ENCODE measurements at places on chromosomes 7 and 10.
A peak's percentile ranks its signal among the peaks of the same experiment; 100 is the strongest.

DNA sequence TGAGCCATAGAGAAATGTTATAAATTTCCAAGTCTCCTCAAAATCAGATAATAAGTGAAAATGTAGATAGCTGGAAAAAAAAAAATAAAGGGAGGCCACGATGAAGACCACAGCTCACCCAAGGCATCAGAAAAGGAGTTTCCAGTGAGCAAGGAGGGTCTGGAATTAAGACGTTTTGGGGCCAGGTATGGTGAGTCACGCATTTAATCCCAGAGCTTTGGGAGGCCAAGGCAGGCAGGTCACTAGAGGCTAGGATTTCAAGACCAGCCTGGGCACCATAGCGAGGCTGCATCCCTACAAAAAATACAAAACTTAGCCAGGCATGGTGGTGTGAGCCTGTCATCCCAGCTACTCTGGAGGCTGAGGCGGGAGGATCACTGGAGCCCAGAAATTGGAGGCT, 65.5 kb downstream of the ASB13 start:
- DNase-seq: no peak

- DNase-seq: no peak
Measured at GRCh38 chr7:90597563-90598253, 1.6 kb downstream of the CDK14 start.

GRCh38 chr10:110863956-110864355, 7.8 kb upstream of the PDCD4 start:
- no peak for DNase-seq

DNA sequence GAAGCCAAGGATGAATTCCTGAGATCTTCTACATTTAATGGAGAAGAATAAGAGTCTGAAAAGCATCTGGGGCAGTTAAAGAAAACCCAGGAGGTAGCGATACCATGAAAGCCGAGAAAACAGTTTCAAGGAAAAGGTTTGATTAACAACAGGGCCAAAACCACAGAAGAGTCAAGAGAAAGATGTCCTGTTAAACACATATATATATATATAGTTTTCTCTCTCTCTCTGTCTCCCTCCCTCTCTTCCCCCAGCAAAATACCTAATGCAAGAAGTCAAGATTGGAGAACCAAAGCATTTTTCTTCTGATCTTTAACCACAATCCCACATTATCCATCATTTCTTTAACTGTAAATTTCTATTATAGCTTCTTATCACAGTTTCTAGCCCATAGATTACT, 261.4 kb downstream of the SNX13 start:
- DNase-seq: no peak

- DNase-seq: no peak
Measured at GRCh38 chr7:116998567-116999175, 45.4 kb downstream of the ST7 start.

GRCh38 chr10:131617113-131617858, 283.5 kb upstream of the PPP2R2D start:
- no peak for DNase-seq

GRCh38 chr7:12570534-12571461, at the start of gene SCIN:
Gene SCIN, plus strand, starts transcription at chr7:12570720. Its CDS starts 67 bp downstream, at chr7:12570787.
- DNase-seq: peak; percentile 70

- DNase-seq: no peak
Measured at GRCh38 chr10:76333326-76333725, 901.9 kb downstream of the LRMDA start.

DNA sequence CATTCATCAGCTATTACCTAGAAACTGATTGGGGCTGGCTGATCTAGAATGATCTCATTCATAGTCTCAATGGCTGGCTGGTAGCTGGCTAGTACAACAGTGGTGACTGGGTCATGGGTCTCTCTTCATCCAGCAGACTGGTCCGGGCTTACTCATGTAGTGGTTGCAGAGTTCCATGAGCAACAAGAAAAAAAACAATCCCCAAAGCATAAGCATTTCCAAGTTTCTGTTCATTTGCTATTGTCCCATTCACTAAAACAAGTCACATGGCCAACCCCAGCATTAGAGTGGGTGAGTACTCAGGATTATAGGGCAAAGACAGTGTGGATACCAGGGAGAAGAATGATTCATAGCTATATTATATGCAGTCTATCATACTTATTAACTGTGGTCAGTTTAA, 85.2 kb upstream of the SEMA3C start:
- no peak for DNase-seq

GRCh38 chr7:46071076-46071475, 150.0 kb upstream of the IGFBP3 start:
- no peak for DNase-seq

- DNase-seq: no peak
Measured at GRCh38 chr10:20254078-20254477, 437.8 kb downstream of the PLXDC2 start.

DNA sequence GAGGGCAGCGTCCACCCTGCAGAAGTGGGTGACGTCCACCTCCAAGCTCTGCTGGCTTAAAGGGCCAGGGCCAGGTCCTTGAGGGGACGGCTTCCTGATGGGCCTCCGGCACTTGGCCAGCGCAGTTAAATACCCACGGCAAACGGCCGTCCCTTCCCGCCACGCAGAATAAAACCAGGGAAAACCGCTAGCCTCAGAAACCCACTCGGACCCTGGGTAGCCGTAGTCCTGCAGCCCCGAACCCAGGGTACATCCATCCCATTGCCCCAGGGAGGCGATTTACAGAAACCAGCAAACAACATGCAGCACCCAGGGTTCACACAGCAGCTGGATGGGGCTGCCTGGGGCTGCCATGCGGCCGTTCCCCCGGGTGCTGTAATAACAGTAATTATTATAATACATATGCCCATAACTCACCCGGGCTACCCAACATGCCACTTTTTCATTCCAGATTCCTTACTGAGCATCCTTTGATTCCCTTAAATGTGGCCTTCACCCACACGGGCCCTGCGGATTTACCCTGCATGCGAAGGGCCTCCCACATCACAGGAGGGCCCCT, 81.5 kb upstream of the PDGFA start:
- DNase-seq: no peak

GRCh38 chr7:91941450-91941849, 788 bp downstream of the AKAP9 start:
- DNase-seq: no peak

DNA sequence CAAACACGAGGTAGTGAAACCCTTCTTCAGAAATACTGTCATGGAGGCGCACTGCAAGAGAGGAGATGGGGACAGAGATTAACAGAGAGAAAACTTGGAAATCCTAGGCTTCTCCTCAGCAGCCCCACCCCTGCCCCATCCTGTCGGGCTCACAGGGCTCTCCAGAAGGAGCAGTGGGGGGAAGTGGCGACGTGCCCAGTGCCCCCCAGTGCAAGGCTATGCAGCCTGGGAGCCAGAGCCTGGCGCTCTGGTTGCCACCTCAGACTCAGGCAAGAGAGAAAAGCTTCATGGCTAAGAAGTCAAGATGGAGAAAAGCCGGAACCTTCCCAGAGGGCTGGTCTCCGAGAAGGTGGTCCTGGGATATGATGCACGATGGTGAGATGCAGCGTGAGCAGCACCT, 21.2 kb downstream of the CAMK2G start:
- DNase-seq: no peak

GRCh38 chr10:16466001-16466400, 29.2 kb downstream of the PTER start:
- DNase-seq: no peak

DNA sequence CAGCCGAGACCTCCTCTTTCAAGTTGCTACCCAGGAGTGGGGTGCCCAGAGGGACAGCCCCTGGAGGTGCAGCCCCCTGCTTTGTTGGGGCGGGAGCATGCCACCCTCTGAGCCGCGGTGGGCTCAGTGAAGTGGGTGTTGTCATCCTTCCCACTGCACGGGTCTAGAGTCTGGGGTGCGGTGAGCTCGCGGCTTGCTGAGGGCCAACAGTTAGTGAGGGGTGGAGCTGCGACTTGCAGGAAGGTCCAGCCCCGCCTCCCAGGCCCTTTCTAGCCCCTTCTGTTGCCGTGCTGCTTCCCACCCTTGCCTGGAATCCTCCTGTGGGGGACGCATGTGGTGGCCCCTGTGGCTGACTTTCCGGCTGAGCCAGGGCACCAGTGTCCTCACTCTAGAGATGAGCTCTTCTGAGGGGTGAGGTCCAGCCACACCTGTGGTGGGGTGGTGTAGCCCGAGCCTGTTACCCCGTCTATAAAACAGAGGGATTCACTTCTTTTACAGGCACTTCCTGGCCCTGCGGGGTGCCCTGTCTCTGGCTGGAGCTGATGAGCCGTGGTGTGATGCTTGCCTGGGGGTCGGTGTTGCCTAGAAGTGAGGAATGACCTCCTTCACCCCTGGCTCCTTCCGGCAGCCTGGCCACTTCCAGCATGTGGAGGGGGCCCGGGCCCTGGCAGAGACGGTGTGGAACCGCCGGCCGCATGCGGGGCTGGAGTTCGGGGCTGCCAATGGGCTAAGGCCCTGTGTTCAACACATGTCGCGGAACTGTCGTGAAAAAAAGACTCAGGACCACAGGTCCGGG, 127.9 kb downstream of the FAM53B start:
- no peak for DNase-seq

- no peak for DNase-seq
Measured at GRCh38 chr10:71075759-71076472, 136.5 kb upstream of the UNC5B start.

GRCh38 chr7:158272509-158273137, 315.0 kb downstream of the PTPRN2 start:
- DNase-seq: no peak

GRCh38 chr7:6384327-6384726, 63.4 kb downstream of the DAGLB start:
- no peak for DNase-seq

GRCh38 chr10:35388197-35388596, 51.9 kb downstream of the CCNY start:
- no peak for DNase-seq

DNA sequence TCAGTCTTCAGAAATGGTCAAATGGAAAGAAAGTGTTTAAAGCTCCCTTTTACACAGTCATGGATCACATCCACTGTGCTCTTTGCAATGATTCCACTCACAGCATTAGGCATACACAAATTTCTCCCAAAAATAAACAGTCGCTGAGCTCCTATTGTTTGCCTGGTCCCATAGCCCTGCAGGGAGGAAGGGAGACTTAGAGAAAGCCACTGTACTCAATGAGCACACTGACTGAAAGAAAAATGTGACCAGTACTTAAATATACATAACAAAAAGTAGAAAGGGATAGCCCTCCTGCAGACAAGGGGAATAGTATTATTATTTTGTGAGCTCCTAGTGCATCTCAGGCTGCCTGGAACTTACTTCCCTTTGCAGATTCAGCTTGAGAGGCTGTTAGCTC, 853.2 kb downstream of the GRID1 start:
- no peak for DNase-seq

DNA sequence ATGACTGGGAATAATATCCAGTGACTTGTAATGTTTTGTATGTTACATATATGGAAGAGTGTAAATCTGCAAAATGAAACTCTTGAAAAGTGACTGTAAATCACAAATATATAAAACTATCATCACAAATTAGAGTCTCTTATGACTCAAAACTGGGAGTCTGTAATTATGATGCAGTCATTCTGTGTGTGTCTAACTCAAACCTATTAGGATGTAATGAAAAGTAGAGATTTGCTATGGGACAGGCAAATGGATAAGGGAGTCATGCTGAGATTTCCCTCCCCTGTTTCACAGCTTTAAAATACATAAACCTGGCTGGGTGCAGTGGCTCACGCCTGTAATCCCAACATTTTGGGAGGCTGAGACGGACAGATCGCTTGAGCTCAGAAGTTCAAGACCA, 8.6 kb upstream of the HKDC1 start:
- DNase-seq: no peak

GRCh38 chr10:2610946-2611345, 456.4 kb upstream of the PFKP start:
- DNase-seq: no peak

- no peak for DNase-seq
Measured at GRCh38 chr10:18010050-18010449, 58.3 kb downstream of the SLC39A12 start.

All from NCI-H510A (cell line).